ENCODE measurements at places on chromosomes 5 and 9. TPM values are rescaled to one million over a fixed set of nuclear protein-coding genes. Genes with fewer than 3 reads are reported as not detected.

PCDHB13 gene
- total RNA-seq, result 9.2 TPM

FABP6 gene
- total RNA-seq, result 1.4 TPM

FBXL7 gene
- 3.0 TPM for total RNA-seq

RAB3C gene
- 38.1 TPM for total RNA-seq

CBY3 gene
- not detected for total RNA-seq

SPINK7 gene
- total RNA-seq, result not detected

WHRN gene
- 0.94 TPM for total RNA-seq

C9 gene
- total RNA-seq, result not detected

ARHGEF39 gene
- total RNA-seq, result 0.94 TPM

GADD45G gene
- total RNA-seq, result 5.6 TPM

GRCh38 chr5:30539004-30539634 lies 654.4 kb upstream of the CDH6 start:
- DNase-seq, result no peak

GRCh38 chr5:1246711-1247431 lies 21.7 kb downstream of the SLC6A18 start:
- no peak for DNase-seq

DNA sequence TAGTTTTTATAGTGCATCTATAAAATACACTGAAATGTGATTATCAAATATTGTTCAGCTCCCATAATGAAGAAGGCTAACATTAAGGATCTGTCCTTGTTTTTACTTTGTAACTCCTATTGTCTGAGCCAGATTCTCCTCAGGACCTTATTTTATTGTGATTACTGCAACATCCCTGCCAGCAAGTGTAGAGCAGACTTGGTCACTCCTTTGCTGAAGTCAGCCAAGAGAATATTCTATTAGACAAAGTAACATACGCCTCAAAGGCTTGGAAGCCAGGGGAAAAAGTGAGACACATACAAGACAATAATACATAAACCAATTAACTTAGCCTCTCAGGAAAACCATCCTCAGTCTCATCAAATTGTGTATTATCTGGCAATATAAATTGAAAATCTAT lies 269.6 kb downstream of the ARL15 start:
- no peak for DNase-seq

DNA sequence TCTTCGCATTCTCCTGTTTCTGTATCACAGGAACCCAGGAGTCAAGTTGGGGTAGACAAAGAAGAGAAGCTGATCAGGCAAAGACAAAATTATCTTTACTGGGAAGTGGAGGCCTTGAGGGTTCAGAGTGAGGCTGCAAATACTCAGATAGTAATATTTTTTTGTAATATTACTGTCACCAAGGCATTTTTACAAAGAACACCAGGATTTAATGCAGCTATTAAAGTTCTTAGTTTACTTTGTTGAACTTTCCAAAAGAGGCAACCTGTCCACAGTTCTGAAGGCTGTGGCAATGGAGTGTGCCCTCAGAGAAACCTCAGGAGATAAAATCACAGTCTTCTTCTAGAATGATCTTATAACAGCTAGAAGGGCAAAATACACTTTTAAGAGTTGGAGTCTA lies 74.9 kb downstream of the PGM5 start:
- DNase-seq, result no peak

- no peak for DNase-seq
Measured at GRCh38 chr9:89473762-89474469, 24.0 kb downstream of the SEMA4D start.

DNA sequence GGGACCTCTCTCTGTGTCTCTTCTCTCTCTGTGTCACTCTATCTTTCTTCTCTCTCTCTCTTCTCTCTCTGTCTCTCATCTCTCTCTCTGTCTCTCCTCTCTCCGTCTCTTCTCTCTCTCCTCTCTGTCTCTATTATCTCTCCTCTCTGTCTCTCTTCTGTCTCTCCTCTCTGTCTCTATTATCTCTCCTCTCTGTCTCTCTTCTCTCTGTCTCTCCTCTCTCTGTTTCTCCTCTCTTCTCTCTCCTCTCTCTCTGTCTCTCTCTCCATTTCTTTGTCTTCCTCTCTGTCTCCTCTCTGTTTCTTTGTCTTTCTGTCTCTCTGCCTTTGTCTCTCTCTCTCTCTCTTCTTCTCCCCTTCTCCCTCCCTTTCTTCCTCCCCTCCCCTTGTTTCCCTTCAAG lies 3.2 kb upstream of the OLFM1 start:
- no peak for DNase-seq

DNA sequence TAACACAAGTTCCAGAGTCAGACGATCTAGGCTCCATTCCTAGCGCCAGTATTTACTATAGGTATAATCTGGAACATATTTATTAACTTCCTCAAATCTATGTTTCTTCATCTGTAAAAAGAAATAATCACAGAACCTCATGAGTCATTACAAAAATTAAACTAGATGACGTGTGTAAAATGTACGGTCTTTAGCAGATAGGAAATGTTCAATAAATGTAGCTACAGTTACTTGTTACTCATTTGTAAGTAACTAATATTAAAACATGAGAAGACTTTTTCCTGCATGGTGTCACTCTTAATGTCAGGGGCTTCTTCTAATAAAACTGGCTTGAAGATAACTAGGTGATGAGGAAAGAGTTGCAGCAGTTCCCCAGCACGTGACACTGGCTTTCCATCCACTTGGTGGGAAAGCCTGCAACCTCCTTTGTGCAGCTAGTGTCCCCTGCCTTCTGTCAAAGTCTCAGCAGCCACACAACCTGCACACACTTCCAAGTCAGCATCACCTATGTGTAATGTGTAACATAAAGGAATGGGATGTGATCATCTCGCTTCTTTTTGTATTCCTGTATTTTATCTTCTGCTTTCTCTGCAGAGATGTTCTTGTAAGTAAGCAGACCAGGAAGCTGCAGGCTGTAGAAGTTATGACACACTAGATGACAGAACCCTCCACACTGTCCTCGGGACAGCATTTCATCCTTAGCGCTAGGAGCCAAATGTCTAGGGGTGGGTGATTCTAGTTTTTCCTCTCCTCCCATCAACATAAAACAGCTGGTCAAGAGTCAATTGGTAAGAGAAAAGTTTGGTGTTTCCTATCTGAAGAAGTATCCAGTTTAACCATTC lies 1.8 kb upstream of the JAKMIP2 start:
- DNase-seq, result no peak

GRCh38 chr9:6681957-6682501 lies 36.5 kb upstream of the GLDC start:
- no peak for DNase-seq

GRCh38 chr5:132466433-132467286 lies 23.9 kb downstream of the IRF1 start:
- no peak for DNase-seq

DNA sequence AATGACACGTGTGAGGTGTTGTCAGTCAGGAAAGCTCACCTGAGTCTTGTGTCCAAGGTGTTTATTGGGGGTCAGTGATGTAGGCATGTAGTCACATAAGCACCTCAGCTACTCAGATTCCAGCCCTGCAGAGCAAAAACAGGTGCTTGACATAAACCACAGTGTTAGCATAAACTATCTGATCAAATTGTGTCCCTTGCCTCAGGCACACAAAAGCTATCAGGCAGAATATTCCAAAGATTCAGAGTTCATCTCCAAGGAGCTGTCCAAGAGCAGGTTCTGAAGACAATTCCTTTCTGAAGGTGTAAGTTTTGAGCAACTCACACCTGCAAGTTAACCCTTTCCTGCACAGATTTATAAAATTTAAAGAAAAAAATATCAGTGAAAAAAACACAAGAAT lies 102.2 kb upstream of the ITGA1 start:
- DNase-seq, result no peak

GRCh38 chr5:102511666-102512065 lies 12.9 kb upstream of the SLCO6A1 start:
- DNase-seq, result no peak

DNA sequence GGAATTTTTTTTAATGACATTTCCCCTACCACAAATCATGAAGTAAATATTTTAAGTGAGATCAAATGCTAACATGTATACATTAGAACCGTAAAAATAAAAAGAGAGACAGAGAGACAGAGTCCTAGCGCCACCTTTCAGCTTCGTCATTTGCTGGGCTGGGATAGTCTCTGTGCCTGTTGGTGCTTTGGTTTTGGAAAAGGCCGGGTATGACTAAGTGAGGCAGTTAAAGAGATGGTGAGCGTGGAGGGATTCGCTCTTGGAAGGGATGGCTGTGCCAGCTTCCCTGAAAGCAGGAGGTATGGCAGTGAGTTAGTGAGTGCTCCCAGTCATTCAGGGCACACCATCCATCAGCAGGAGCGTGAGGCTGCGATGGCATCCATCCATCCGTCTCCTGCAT lies 729.6 kb upstream of the WWC1 start:
- no peak for DNase-seq

DNA sequence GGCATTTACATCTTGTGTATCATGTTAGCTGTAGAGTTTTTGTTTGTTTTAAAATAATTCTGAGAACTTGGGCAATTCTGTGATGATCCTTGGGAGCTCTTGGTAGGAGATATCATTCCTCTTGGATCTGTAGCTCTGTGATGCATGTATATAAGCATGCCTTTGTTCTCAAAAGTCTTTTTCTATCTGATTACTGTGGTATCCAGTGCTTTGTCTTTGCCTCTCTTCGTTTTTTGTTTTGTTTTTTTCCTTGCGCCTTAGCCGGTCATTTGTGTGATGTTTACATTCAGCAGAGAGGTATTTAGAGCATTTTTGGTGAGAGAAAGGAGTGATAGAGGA lies 110.0 kb downstream of the PAM start:
- no peak for DNase-seq

DNA sequence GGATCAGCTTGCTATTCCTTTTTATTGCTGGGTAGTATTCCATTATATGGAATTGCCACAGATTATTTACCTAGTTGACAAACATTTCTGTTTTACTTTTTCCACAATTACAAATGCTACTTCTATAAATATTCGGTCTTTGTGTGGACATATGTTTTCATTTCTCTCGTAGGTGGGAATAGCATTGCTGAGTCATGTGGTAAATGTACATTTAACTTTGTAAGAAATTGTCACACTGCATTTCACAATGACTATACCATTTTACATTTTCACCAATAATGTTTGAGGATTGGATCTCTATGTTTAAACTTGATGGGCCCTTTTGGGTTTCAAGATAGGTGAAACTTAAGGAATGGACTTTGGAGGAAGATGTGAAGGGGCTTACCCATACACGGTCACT lies 19.7 kb downstream of the RAI14 start:
- DNase-seq, result no peak

DNA sequence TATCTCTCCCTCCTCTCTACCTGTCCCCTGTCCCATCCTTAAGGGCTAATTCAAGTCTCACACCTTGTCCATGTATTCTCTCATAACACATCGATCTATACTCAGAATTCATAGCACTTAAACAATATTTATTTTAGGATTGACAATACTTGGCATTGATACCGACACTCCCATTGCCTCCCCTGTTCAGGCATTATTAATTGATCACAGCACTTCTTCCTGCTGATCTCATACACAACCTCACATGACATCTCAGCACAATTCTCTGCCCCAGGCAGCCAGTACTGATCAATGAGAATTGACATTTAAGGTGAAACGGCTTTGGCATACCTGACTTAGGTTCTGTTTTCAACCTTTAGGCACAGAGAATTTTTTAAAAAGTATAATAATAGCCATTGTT lies 582.4 kb upstream of the BRINP1 start:
- DNase-seq, result no peak

GRCh38 chr5:14696057-14696456 lies 31.5 kb downstream of the OTULIN start:
- DNase-seq, result no peak

DNA sequence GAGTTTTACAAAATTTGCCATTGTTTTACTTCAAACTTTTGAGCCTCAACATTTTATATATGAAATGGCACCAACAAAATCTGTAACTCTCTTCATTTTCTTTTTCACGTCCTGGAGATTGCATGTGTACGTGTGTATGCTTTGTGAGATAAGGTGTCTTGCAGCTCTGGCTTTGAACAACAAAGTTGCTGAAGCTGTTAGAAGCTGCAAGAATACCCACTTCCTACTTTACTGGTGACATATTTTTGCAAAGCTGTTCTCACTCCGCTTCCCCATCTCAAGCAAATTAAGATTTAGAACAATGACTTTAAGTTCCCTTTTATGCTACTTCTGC lies 41.8 kb downstream of the FYB1 start:
- DNase-seq, result no peak

DNA sequence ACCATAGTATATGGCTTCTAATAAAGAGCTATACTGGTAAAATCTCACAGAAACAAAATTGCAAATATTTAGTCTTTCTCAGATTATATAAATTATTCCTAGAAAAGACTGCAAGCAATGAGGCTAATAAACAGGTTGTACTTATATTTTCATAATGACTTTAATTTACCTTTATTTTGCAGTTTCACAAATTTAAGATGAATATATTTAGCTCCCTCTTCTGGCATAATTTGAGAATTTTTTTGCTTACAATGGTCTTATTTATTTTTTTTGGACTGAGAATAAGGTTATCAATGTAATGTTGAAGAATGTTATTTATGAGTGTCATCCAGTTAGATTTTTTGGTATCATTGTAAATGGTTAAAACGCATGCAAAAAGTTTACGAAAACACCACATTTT lies 56.7 kb downstream of the PIK3R1 start:
- DNase-seq, result no peak

- no peak for DNase-seq
Measured at GRCh38 chr5:14039063-14039462, 94.6 kb upstream of the DNAH5 start.

GRCh38 chr5:143066556-143067281 lies 296.5 kb downstream of the ARHGAP26 start:
- no peak for DNase-seq

DNA sequence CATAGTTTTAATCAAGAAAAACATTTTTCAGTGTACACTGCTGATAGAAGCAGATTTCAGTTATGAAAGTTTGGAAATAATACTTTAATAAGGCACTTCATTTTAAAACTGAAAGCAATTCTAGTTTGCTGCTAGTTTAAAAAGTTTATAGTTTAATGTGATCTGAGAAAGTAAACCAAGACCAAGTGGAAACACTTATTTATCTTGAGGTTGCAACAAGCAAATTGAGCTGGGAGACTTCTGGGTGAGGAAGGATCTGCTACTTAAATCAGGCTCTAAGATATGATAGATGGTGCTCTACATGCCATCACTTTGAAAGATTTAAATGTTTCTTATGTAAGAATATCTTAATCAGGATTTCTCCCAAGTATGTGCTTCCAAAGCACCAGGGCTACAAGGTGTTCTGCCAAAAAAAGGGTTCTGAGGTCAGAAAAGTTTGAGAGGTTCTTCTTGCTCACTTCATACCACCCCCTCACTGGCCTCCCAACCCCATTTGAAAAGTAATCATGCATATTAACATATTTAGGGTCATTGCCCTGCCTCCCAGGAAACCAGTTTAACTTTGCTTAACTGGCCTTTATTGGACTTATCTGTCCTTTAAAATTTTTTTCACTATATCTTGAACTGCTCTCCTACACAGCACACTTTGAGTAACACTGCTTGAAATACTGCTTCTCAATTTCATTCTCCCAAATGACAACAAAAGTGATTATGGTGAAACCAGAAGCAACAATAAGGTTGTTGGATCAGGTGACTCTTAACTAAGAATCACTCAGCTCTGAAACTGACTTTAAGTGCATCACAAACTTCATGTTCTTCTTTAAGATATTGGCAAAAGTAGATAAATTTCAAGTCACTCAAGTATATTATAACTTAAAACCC lies 15.5 kb downstream of the SLC44A1 start:
- DNase-seq, result no peak

- DNase-seq, result no peak
Measured at GRCh38 chr9:137297966-137298365, 4.1 kb downstream of the NRARP start.

- no peak for DNase-seq
Measured at GRCh38 chr9:107932046-107932445, 442.5 kb upstream of the KLF4 start.

GRCh38 chr9:125843646-125844045 lies 96.5 kb downstream of the PBX3 start:
- DNase-seq, result no peak

- no peak for DNase-seq
Measured at GRCh38 chr5:12460493-12461261, 556.4 kb upstream of the CTNND2 start.

Measured in occipital lobe (tissue), 3 donors.